Cortex of kidney (tissue), 1 donor: ENCODE measurements at places on chromosomes 1 and 21.

- no peak for DNase-seq
Observed at GRCh38 chr21:45145146-45145545, 70.8 kb downstream of the ADARB1 start.

DNA sequence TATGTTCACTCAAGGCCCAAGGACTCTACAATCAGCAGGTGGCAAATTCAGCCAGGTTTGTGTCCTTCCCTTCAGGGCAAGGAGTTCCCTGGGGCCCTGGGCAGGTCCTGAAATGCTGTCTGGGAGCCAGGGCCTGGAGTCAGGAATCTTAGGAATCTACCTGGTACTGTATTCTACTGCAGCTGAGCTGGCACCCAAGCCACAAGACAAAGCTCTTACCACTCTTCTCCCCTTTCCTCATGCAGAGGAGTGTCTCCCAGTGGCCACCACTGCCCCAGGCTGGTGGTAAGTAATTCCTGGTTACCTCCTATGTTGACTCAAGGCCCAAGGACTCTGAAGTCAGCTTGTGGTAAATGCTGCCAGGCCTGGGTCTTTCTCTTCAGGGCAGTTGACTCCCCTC is 153.4 kb downstream of the NRIP1 start:
- DNase-seq: no peak

- DNase-seq: no peak
Observed at GRCh38 chr1:15605398-15606383, 11.6 kb upstream of the DDI2 start.

GRCh38 chr21:45439161-45439872 is 34.4 kb downstream of the COL18A1 start:
- no peak for DNase-seq

DNA sequence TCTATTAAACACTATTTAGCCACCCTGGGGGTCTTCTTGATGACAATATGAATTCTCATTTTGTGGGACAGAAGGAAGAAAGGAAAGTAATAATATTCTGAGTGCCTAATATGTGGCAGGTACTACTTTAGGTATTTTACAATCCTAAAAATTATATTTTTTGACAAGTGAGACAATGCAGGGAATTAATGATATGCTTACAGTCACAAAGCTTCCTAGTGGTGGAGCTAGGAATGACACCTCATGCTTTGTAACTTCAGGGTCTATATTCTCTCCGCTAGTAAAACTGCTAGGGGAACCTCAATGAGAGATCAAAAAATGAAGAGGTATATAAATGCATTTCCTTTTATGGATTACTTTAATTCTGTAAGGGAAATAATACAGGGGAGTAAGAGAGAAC is 44.3 kb downstream of the TPR start:
- no peak for DNase-seq

DNA sequence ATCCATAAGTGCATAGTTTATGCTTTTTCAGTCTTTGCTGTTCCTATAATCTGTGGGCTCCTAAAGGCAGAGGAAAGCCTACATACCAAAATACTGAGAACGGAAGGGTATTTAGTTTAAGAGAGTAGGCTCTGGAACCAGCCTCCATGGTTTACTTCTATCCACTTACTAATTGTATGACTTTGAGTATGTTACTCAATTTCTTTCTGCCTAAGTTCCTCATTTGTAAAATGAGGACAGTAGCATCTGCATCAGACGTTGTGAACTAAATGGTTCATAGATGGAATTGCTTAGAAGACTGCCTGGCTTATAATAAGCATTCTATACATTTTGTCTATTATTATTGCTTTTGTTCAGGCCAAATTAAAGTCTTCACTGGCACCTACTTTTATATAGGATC is 111.0 kb downstream of the NTNG1 start:
- DNase-seq: no peak

- no peak for DNase-seq
Observed at GRCh38 chr21:36691555-36692041, 7.3 kb upstream of the SIM2 start.

GRCh38 chr1:39528082-39528481 is 36.6 kb downstream of the BMP8A start:
- DNase-seq: no peak

DNA sequence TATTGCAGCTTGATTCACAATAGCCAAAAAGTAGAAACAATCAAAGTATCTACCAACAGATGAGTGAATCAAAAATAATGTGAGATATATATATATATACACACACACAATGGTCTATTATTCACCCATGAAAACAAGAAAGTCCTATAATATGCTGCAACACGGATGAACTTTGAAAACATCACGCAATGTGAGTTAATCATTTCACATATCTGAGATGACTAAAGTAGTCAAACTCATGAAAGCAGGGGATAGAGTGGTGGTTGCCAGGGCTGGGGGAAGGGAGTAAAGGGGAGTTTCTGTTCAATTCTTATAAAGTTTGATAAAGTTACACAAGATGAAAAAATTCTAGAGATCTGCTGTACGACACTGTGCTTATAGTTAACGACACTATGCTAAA is 1234.8 kb downstream of the MRPL39 start:
- DNase-seq: no peak

DNA sequence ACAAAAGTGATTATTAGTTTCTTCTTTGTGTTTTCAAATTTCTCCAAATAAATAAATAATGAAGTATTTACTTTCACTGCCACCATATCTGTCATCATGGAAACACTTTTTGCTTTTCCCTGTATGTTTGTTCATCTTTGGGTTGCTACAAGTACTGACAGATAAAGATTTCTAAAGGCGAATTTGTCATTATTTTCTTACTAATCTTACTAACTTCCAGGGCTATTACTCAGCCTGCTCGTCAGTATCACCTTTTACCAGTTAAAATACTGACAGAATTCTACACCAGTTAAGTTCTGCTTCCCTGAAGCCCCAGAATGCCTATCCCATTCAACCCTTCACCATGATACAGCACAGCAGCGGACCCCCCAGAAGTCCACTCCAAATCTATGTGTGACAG is 106.1 kb downstream of the CDC42BPA start:
- DNase-seq: no peak

DNA sequence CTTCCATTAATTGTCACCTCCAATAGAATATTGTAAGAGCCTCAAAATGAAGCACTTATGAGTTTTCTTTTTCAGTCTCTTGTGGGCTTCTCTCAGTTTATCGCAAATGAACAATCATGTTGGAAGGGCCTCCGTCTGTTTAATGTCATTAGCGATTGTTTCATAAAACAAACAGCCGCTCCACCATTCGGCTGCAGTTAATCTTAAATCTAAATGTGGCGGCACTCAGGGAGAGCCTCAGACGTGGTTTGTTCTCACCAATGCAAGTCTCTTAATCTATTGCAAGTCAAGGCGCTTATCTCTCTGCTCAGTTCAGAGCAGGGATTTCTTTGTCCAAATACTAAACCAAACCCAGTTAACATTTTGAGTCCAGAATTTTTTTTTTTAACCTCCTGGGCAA is 34.9 kb upstream of the ESRRG start:
- no peak for DNase-seq

GRCh38 chr21:45579383-45580180 is 37.3 kb upstream of the SLC19A1 start:
- no peak for DNase-seq

- no peak for DNase-seq
Observed at GRCh38 chr21:42475526-42476387, 20.3 kb downstream of the RSPH1 start.

DNA sequence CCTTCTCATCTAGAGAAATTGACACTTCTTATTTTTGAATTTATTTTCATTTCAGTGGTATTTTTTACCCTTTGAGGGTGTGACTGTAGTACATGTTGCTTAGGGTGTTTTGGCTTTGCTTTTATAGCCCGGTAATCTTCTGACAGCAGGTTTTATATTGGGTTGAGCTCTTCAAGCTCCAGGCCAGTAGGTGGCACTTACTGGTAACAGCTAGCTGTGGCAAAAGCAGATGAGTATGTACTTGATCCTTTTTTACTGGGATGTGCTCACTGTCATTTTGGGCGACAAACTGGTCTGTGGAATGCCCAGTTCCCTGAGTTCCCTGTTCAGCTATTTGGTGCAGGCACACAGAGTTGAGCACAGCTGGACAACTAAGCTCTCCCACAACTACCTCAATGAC is 916.2 kb upstream of the B3GALT2 start:
- DNase-seq: no peak

DNA sequence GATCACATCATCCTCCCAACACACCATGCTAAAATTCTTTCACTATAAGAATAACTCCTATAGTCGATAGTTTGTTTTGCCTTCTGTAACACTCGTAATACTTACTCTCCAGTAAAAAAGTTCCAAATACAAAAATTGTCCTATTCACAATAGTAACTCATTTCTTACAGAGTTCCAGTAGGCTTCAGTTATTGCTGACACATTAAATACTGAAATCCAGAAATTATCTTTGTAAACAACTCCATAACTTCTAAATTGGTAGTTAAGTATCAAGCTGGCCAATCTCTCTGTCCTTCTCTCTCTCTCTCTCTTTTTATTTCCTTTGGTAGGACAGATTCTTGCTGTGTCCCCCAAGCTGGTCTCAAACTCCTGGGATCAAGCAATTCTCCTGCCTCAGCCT is 49.6 kb upstream of the FOXD3 start:
- DNase-seq: no peak

DNA sequence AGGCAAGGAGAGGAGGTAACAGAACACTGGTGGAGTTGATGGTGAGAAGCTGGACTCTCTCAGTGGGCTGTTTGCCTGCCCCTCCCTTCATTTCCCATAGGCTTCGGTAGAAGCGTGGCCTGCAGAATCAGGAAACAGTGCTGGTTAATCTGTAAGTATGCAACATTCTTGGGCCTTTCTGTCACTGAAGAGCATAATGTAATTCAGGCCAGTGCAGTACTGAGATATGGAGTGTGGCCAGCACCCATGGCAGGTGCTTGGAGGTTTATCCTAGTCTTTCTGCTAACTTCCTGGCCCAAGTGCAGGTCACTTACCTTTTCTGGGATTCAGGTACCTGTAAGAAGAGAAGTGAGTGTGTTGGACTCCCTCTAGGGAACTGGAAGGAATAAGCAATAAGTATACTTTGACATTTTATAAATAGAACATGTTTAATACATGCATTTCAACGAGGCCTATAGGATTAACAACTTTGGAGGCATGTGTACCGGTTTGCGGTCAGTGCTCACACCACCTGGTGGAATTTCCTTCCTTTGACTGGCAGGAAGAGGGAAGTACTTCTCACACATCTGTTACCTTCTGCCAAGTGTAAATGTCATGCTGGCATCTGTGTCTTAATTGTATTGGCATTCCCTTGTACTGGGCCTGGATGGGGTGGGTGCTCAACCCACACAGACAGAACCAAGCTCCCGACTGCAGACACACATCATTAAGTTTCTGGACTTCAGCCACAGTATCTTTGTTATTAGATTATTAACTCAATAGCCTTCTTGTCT is 105.5 kb downstream of the KIF26B start:
- no peak for DNase-seq

DNA sequence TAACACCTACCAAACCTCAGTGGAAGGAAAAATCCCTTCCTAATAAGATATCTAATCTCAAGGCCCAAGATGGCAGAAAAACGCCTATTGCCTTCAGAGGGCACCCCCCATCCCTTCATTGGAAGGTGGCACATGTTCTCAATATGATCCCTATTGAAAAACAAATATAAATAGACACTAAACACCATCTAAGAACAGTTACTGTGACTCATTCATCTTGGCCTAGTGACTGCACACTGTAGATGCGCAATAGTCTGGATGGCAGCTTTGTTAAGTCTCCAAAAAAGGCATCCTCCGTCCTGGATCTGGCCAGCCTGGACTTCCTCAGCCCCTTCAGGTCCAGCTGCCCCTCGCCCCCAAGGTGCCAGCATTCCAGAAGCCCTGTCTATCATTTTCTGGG is 121.9 kb downstream of the CAPN8 start:
- no peak for DNase-seq
